ENCODE measurements at places on chromosomes 1 and 21. TPM values are rescaled to one million over a fixed set of nuclear protein-coding genes. Genes with fewer than 3 reads are reported as not detected.

DNA sequence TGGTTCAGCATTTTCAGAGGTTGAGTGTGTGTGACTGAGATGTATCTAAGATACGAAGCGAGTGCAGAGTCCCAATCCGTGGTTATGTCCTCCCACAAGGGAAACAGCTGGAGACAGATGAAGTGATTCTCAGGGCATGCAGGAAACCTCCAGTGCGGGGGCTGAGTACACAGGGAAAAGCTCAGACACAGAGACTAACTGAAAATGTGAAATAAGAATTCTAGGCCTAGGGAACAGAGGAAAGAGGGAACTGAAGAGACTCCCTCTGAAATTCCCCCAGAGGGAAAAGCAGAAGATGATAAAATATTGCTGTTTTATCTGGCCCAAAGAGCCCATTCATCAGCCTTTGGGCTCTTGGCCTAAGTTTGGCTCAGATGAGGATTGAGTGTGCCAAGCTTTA is 116.8 kb downstream of the LRRC53 start:
- H3K4me1 ChIP-seq, result no peaks in the 10 kb centered on the region
- H3K27ac ChIP-seq, result no peak overlapping the region
- no peaks in the 10 kb centered on the region for H3K27me3 ChIP-seq
- H3K4me3 ChIP-seq, result no peak overlapping the region
- H3K36me3 ChIP-seq, result no peaks in the 10 kb centered on the region

SPRR4 gene
- total RNA-seq, result not detected

- no peak overlapping the region for H3K4me3 ChIP-seq
- H3K36me3 ChIP-seq, result peaks cover 10% of the 10 kb centered on the region
- peak overlapping the region; percentile 9 for H3K27ac ChIP-seq
Observed at GRCh38 chr1:92854101-92854785, 22.4 kb downstream of the RPL5 start.

- DNase-seq, result no peak
- H3K27me3 ChIP-seq, result no peaks in the 10 kb centered on the region
- no peak overlapping the region for H3K4me3 ChIP-seq
- H3K36me3 ChIP-seq, result no peaks in the 10 kb centered on the region
Observed at GRCh38 chr1:78758506-78758905, 108.9 kb downstream of the IFI44 start.

GRCh38 chr1:203777596-203777995 is 12.6 kb downstream of the LAX1 start:
- H3K4me1 ChIP-seq, result peaks cover 5% of the 10 kb centered on the region
- no peak overlapping the region for H3K27ac ChIP-seq
- H3K36me3 ChIP-seq, result peaks cover 27% of the 10 kb centered on the region
- no peaks in the 10 kb centered on the region for H3K27me3 ChIP-seq
- no peak for DNase-seq

Data from activated CD4-positive, alpha-beta memory T cell treated with anti-CD3 and anti-CD28 coated beads for 36 hours (primary cell).